ENCODE measurements at places on chromosomes 2 and 18.

GRCh38 chr18:37419315-37419714, 146.3 kb downstream of the CELF4 start:
- no peak for DNase-seq

GRCh38 chr2:197201874-197202273, 108.7 kb downstream of the ANKRD44 start:
- no peak for DNase-seq

GRCh38 chr2:25257032-25257552, 84.6 kb downstream of the DNMT3A start:
- no peak for DNase-seq

- DNase-seq, result no peak
Measured at GRCh38 chr18:46393230-46393629, 263.8 kb downstream of the LOXHD1 start.

- no peak for DNase-seq
Measured at GRCh38 chr2:22942441-22942840, 442.5 kb upstream of the KLHL29 start.

GRCh38 chr2:26792720-26793119, 6.9 kb downstream of the CENPA start:
- no peak for DNase-seq

DNA sequence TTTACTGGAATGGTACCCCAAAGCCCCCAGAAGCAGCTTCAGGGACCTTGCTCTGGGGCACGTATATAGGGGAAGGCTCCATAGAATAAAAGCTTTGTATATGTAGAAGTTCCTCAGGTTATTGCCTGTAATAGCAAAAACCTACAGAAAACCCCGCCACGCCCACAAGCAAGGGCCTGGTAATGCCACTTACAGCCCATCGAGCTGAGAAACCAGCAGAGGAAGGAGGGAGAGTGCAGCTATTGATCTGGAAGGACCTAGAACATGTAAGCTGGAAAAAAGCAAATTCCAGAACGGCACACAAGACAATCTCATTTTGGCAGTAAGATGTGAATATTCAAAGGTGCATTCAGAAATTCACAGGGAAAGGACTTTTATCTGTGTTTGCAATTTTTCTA, 15.8 kb downstream of the HS1BP3 start:
- DNase-seq, result no peak

- peak; percentile 43 for DNase-seq
Measured at GRCh38 chr18:13175754-13176210, 42.8 kb upstream of the LDLRAD4 start.

- DNase-seq, result peak; percentile 87
Measured at GRCh38 chr2:195559431-195559914, 97.6 kb upstream of the SLC39A10 start.

- no peak for DNase-seq
Measured at GRCh38 chr2:3201281-3201680, 176.3 kb downstream of the EIPR1 start.

Measured in activated T-cell treated with anti-CD3 and anti-CD28 coated beads, Interleukin-2, amount 50 U/mL, for 72 hours (primary cell).